ENCODE measurements at places on chromosomes 12 and 14.

GRCh38 chr14:80768646-80769045 lies 172.9 kb downstream of the CEP128 start:
- DNase-seq = no peak

- DNase-seq = no peak
Observed at GRCh38 chr12:3138941-3139511, 61.8 kb downstream of the TSPAN9 start.

- peak; percentile 14 for DNase-seq
Observed at GRCh38 chr12:30694412-30695198, 1.1 kb downstream of the IPO8 start.

DNA sequence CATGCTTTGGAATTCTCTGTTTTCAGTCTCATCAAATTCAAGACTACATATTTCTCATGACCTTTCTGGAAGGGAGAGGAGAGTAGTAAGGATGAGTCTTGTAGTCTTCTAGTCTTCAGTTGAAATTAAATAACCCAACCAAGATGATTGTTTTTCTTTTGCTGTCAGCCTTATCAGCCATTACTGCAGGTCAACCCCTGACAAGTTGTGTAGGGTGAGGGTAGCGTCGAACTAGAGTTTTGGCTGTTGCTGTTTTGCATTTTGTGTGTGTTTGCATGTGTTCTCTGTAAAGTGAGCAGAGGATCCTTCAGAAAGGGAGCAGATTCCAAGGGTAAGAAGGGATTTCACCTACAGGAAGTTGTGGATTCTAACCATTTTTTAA lies 28.4 kb downstream of the DIP2B start:
- no peak for DNase-seq

DNA sequence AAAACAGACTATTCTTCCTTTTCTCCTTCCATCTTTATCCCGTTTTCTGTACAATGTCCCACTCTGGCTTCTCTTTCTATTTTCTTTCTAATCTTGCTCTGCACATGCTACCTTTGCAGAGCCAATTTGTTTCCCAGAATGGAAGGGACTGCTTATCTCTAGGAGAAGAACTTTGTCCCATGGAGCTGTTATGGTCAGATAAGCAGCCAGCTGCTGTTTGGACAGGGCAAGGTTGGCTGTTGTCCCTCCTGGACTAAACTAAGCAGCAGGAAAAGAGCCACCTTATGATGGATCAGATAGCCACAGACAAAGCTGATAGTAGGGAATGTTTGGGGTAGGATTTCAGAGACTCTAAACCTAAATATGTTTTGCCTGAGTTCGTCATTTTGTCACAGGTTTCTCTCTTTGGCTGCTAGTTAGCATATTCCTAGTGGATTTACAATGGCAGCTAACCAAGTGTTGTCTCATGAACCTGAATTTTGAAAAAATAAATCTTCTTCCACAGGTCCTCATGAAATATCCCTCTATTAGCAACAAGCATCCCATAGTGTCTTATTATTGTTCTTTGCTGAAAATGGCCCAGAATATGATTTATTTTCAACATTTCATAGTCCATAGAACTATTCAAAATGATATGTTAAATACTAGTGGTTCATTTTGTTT lies 262.8 kb downstream of the SLC16A7 start:
- DNase-seq = no peak

DNA sequence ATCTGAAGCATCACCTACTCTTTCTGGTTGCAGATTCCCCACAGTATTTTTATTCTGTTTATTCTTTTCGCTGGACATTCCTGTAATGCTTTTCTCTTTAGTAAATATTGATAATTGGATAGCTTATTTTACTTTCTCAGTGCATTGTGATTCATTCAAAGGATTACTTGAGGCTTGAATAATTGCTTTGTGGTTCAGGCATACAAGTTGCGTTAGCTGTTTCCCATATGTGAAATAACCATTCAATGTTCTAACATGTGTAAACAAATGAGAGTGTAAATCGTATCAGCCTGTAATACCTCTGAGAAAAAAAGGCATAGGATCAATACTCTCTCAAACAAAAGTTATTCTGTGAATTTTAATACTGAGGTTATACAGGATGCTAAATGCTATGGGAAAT lies 1004.2 kb upstream of the SEL1L start:
- no peak for DNase-seq

DNA sequence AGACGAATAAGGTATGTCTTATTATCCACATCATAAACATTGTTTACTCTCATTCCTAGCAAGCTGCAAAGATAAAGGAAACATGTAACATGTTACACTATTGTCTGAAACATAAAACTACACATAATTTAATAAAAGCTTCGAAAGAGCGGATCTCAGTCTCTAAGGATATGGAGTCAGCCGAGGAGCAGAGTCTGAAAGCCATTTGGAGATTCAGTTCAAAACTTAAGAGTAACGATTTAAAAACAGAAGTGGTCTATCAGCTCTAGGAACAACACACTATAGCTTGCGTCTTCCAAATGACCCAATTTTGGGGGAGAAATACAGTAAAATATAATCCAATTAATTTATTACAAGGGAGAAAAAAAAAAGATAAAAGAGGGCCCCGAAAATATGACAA lies 775 bp downstream of the NEMF start:
- no peak for DNase-seq

- no peak for DNase-seq
Observed at GRCh38 chr12:70838127-70838526, 82.4 kb downstream of the PTPRR start.

DNA sequence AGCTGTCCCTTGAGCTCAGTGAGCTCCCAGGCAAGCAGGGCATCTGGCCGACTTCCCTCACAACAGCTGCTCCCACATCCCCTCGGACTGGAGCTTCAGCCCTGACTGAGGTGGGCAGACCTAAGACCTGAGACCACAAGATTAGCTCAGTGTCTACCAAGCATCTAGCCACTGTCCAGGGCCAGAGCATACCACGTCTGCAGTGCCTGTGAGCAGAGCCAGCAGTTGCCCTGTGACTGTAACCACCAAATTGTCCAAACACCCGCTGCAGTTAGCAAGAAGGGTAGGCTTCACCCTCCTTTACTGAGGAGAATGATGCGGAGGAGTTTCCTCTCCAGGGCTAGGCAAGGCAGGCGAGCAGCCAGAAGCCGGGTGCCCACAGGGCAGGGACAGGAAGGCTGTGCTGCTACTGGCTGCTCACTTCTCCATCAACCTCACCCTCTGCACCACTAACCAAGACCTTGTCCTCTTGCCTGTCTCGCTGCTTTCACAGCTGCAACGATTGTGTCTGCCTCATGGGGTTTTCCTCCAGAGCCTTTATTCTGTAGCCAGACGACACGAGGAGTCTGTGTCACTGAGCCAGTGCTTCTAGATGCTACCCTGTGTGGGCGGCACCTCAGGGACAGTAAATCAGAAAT lies 53.9 kb downstream of the ANAPC7 start:
- peak; percentile 55 for DNase-seq

DNA sequence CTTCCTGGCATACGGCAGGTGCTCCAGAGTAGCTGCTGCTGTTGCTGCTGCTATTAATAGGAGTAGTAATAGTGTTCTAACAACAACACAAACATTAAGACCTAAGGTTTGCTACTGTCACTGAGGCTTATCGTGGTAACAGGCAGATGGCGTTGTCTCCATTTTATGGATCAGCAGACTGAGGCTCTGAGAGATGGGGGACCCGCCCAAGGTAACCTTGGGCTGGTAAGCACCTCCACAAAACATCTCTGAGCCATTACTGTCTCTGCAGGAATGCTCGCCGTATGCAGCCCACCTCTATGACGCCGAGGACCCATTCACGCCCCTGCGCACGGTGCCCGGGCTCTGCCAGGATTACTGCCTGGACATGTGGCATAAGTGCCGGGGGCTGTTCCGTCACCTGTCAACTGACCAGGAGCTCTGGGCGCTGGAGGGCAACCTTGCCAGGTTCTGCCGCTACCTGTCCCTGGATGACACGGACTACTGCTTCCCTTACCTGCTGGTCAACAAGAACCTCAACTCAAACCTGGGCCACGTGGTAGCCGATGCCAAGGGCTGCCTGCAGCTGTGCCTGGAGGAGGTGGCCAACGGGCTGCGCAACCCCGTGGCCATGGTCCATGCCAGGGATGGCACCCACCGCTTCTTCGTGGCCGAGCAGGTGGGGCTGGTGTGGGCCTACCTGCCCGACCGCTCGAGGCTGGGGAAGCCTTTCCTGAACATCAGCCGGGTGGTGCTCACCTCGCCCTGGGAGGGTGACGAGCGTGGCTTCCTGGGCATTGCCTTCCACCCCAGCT lies 7.2 kb downstream of the HHIPL1 start:
- DNase-seq = no peak

DNA sequence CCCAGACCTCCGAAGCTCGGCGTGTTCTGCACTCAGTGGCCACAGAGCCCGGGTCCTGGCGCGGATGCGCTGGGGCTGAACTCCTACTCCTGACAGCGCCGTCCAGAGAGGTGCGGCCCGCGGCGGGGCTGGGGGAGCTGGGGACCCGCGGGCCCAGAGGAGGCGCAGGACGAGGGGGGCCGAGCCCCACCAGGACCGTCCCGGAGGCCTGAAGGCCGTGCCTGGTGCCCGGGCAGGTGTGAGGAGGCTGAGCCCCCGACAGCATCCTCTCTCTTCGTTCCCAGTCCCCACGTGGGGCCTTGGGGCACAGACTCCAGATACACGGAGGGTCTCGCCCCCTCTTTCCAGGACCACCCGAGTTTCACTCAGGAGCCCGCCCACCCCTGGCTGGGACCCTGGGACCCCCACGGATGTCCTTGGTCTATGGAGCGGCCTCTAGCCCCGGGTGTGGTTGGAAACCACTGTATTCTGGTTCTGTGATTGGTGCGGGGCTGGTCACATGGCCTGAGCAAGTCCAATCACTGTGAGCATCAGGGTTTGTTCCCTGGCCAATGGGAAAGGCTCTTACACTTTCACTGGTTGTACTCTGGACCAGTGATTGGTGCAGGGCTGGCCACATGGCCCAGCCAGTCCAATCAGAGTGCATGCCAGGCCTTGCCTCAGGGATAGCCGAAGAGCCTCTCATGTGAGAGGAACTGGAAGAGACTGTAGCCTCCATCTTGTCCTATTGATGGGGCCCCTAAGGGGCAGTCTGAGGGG lies 217.6 kb upstream of the SFSWAP start:
- DNase-seq = no peak

GRCh38 chr12:110743571-110744093 lies 941 bp upstream of the PPP1CC start:
- peak; percentile 21 for DNase-seq

- DNase-seq = no peak
Observed at GRCh38 chr12:22321638-22322037, 12.9 kb downstream of the ST8SIA1 start.
